LoVo (cell line): ENCODE measurements at places on chromosomes 5 and 9.

DNA sequence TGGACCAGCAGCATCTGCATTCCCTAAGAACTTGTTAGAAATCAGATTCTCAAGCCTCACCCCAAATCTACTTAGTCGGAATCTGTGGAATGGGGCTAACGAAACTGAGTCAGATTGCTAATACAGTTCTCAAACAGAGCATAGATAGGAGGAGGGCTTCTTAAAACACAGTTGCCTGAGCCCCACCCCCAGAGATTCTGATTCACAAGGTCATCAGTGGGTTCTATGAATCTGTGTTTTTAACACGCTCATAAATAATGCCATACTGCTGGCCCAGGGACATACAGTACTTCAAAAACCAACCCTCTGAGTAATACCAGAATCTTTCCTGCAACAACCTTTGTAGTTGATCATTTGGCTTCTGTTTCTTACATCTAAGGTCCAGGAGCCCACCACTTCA, 32.9 kb upstream of the GARNL3 start:
- DNase-seq, result no peak

- no peak for DNase-seq
These were observed 91.9 kb upstream of the PANK3 start for GRCh38 chr5:168670881-168671575.

DNA sequence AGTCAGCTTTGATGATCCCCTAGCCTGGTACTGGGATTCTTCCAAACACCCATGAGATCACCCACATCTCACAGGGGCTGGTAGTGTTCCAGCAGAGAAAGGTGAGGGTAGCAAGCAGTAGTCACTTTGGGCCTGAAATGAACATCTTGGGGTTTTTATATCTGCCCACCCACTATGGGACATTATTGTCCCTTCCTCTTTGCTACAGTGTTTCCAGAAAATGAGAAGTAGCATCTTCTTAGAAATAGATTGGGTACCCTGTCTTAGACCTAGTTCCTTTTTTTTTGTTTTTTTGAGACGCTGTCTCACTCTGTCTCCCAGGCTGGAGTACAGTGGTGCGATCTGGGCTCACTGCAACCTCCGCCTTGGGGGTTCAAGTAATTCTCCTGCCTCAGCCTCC, 249.2 kb upstream of the ANKRD55 start:
- DNase-seq, result no peak

GRCh38 chr5:100780376-100780870, 122.7 kb downstream of the ST8SIA4 start:
- DNase-seq, result no peak

DNA sequence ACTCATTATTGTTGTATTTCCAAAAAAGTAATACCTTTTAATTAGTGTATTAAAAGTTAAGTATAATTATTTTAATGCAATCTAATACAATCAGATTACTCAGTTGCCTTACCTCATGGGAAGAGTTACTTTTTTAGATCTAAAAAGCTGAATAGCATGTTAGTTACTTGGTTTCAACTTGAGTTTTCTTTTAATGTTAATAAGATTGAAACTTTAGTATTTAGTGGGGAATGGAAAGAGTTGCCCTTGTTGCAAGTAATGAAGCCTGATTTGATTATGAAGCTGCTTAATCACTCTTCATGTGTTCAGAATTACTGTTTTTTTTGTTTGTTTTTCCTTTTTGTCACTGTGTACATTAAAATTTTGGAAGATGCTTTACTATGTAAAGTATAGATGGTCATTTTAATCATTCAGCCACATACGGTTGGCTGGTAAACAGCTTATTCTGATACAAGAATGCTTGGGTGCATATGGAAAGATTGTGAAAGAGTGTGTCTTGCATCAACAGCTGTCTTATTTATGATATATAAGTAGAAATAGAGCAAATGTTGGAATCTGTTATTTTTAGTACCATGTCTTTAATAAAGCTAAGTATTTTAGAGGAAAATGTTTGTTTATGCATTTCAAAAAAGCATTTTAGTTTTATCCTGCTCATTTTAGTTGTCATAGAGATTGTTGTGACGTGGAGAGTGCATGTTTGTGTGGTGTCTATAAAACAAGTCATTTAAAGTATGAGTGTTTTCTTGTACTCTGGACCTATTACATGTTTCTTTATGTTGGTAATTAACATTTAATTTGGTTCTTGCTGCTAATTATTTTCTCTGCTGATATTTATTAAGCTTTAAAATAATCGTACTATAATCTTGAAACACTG, 36.4 kb downstream of the SREK1 start:
- no peak for DNase-seq

GRCh38 chr5:113186061-113186460, 209.5 kb downstream of the DCP2 start:
- no peak for DNase-seq

GRCh38 chr5:141883184-141883891, 5.1 kb upstream of the PCDH1 start:
- DNase-seq, result no peak

DNA sequence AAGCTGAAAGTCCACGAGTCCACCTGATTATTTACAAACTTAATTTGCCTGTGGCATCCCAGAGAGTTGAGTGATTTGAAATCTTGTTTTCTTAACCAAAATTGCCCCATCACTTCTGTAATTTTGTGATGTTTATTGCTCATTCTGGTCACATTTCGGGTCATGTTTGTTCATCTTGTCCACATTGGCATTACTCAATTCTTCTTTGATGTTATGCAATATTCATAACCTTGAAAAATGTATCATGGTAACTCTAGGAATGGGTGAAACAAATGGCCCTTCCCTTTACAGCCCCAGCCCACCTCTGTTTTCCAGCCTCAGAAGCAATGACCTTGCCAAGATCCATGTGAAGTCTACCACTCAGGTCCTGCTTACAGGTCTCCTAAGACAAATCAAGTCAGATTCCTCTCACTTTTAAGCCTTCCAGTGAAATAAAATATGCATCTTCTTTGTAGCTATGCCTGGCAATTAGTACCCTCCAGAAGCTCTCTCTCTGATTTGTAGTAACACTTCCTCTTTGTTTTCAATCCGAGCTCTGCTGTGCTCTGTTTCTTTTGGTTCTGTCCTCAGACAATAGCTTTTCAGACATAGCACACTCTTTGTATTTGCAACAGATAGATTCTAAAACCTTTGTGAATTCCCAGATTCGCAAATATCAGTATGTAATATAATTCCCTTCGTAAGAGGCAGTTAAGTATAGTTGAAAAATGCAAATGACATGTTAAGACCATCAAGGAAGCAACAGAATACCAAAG, 330.3 kb upstream of the IRX1 start:
- DNase-seq, result no peak

- no peak for DNase-seq
These were observed 3.9 kb downstream of the SETX start for GRCh38 chr9:132350861-132351315.

- DNase-seq, result no peak
These were observed 25.3 kb upstream of the PPP1R2B start for GRCh38 chr5:156824800-156825199.

- DNase-seq, result no peak
These were observed 158.5 kb downstream of the NR3C1 start for GRCh38 chr5:143244990-143245389.

DNA sequence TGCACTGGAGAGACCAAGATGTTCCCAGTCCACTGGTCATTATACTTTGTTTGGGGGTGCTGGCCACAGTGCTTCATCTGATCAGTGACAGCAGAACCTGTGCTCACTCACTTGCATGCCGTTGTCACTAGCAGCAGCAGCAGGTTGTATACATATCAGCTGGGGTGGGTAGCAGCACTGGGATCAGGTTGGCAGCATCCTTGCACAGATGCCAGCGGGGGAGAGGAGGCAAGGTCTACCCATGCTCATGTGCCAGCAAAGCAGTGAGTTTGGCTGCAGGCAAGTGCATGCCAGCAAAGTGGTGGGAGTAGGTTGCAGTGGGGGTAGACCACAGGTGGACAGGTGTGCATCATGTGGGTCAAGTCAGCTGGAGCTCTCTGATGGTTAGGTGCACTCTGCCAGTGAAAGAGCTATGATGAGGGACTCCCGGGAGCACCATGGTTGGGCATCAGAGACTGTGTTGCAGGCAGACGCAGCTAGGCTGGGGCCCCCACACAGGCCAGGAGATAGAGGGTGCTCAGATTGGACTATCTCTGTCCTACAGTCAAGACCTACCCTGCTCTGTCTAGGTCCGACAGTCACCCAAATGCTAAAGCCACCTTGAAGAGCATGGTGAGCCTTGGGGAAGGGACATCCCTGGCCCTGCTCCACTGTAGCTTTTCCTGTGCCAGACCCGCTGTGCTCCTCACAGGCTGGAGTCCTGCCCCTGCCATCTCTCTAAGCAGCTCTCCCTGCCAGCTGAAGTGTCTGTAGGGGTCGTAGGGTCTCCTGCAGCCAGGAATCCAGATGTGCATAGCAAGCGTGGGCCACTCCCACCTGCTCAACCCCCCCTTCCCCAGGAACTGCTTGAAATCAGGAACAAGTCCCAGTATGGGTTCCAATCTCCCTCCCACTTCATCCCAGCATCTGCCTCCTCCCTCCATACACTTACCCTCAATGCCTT, 119.8 kb downstream of the RNF180 start:
- no peak for DNase-seq
